ENCODE measurements at places on chromosomes 5 and 9. TPM values are rescaled to one million over a fixed set of nuclear protein-coding genes. Genes with fewer than 3 reads are reported as not detected.

DNA sequence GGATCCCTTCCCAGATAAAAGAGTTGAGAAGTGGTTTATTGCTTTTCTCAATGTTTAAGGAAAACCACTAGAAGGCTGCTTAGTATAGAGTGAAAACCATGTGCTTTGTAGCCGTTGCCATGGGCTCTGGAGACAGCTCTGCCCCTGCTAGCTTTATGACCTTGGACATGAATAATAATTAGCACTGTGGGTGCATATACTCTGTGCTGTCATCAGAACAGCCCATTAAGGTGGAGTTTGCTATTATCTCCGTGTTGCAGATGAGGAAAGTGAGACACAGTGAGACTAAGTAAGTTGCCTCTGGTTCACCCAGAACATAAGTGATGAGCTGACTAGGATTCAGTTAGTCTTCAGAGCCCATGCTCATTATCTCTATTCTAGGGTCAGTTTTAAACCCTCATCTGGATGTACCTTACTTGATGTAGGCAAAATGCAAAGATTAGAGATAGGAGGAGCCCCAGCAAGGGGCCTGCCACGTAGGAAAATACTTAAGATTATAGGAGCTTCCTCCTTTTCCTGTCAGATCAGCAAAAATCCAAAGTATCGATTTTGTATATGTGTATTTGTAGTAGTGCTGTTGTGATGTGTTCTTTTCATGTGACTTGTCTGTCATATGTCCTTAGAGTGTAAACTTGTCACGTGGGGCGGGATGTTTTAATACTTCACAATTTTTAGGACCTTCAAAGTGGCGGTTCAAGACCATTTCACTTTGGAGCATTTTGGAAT lies 102.5 kb downstream of the TLE4 start:
- H3K27me3 ChIP-seq = no peaks in the 10 kb centered on the region
- H3K36me3 ChIP-seq = peaks cover 10% of the 10 kb centered on the region
- no peak overlapping the region for H3K4me3 ChIP-seq
- no peak for DNase-seq

DNA sequence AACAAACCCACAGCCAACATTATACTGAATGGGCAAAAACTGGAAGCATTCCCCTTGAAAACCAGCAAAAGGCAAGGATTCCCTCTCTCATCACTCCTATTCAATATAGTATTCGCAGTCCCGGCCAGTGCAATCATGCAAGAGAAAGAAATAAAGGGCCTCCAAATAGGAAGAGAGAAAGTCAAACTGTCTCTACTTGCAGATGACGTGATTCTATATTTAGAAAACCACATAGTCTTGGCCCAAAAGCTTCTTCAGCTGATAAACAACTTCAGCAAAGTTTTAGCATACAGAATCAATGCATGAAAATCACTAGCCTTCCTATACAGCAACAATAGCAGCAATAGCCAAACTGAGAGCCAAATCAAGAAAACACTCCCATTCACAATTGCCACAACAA lies 333.7 kb upstream of the EDIL3 start:
- H3K4me3 ChIP-seq = no peak overlapping the region
- H3K4me1 ChIP-seq = no peaks in the 10 kb centered on the region
- no peaks in the 10 kb centered on the region for H3K27me3 ChIP-seq
- DNase-seq = no peak
- H3K27ac ChIP-seq = no peak overlapping the region
- no peaks in the 10 kb centered on the region for H3K36me3 ChIP-seq

GRCh38 chr5:103445426-103446035 lies 117.1 kb downstream of the NUDT12 start:
- H3K27me3 ChIP-seq = no peaks in the 10 kb centered on the region
- no peak overlapping the region for H3K4me3 ChIP-seq
- DNase-seq = no peak
- no peaks in the 10 kb centered on the region for H3K36me3 ChIP-seq
- no peak overlapping the region for H3K27ac ChIP-seq

DNA sequence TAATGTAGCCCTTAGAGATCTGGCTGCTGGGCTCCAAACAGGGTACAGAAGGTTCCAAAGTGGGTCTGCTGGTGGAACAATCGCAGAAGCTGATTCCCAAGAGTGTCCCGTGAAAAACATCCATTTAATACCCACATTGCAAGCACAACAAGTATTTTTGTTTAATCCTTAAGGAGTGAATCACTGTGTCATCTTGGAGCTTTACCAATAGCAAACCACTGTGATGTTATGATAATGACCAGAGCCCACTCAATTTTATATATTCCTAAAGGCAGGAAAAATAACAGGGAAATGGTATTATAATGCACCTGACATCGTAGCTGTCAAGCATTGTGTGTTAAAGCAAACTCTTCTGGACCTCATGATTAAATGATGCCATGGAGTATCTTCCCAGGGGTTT lies 291.9 kb downstream of the FBXL7 start:
- H3K27ac ChIP-seq = no peak overlapping the region
- H3K27me3 ChIP-seq = no peaks in the 10 kb centered on the region
- DNase-seq = no peak
- peaks cover 31% of the 10 kb centered on the region for H3K4me1 ChIP-seq
- no peak overlapping the region for H3K4me3 ChIP-seq

DNA sequence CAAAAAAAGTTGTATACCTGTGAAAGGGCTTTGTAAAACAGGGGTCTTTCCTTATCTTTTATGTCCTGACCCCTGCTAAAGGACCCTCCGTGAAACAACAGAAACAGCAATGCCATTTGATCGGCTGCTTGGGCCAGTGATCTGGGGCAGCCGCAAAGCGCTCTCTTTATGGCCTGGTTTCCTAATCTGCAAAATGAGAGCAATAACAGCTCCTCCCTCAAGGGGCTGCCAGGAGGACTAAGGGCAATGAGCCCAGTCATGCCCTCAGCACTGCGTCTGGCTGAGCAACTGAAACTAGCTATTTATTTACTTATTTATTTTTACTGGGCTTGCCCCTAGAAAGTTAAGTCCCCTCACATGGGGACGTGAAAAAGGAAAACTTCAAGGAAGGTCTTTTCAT lies 18.3 kb downstream of the CMBL start:
- no peaks in the 10 kb centered on the region for H3K4me1 ChIP-seq
- no peak overlapping the region for H3K27ac ChIP-seq
- DNase-seq = no peak
- H3K4me3 ChIP-seq = no peak overlapping the region

The NPR2 gene
- total RNA-seq = 30.6 TPM

Measured in mesothelial cell of epicardium (in vitro differentiated cells).